ENCODE measurements at places on chromosomes 2 and 18.

GRCh38 chr2:109279243-109279860 is 150.3 kb downstream of the SH3RF3 start:
- no peak for DNase-seq

- DNase-seq: no peak
Measured at GRCh38 chr18:8870528-8870927, 165.2 kb downstream of the MTCL1 start.

- no peak for DNase-seq
Measured at GRCh38 chr2:60551240-60552077, 2.0 kb downstream of the BCL11A start.

GRCh38 chr2:10160203-10160955 is 37.8 kb downstream of the RRM2 start:
- no peak for DNase-seq

DNA sequence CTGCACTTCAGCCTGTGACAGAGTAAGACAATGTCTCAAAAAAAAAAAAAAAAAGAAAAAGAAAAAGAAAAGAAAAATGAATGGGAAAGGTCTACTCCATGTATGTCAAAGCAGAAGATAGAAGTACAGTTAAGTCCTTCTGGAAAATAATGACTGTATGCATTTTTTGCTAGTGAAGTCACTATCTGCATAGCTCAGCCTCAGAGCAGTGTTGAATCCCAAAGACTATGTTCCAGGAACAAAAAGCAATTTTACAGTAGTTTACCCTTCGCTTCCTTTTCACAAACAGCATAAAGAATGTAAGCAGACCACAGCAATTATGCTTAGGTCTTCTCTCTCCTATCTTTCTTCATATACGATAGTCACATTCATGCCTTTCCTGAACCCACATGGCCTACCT is 497.4 kb downstream of the CMPK2 start:
- no peak for DNase-seq

GRCh38 chr2:121721926-121722325 is 14.7 kb downstream of the NIFK start:
- DNase-seq: no peak

DNA sequence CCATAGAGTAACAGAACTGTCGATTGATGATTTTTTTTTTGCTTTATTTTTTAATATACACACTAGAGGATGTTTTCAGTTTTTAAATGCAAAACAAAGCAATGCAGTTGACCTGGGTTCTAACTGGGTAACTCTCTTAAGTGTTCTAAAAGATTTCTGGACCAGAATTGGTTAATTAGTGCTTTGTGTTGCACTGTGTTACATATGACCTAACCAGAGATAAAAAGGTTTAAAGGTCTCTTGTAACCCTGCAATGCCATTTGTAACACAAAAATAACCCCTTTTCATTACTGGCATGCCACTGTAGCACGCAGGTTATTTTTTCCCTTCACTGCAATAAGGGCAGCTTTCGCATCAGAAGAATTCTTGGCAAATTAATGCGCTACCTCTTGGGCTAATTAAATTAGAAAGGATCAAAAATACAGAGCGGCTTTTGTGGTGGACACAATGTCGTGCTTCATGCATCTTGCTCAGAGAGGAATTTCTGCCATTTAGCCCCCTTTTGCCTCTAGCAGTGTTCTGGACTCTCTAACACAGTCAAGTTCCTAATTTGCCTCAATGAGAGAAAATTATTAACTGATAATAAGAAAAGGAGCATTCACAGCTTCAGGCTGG is 250.8 kb upstream of the ZEB2 start:
- DNase-seq: no peak

DNA sequence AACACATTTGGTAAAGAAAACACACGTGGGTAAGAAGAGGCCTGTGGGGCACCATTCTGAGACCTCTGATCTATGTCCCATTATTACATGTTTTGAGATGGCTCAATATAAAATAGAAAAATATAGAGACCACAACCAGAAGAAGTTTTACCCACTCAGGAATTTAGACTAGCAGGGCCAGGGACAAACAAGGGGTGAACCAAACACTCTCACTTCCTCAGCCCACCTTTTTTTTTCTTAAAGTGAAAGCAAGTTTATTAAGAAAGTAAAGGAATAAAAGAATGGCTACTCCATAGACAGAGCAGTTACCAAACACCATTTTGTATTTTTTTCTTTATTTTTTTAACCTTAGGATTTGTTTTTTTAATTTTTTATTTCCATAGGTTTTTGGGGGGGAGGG is 119.0 kb upstream of the REV1 start:
- DNase-seq: no peak

GRCh38 chr18:2914185-2914880 is 67.5 kb downstream of the EMILIN2 start:
- no peak for DNase-seq
